ENCODE measurements at places on chromosomes 4 and X. TPM values are rescaled to one million over a fixed set of nuclear protein-coding genes. Genes with fewer than 3 reads are reported as not detected.

GRCh38 chr4:174275101-174275500 lies 8.4 kb downstream of the FBXO8 start:
- peaks cover 10% of the 10 kb centered on the region for H3K4me1 ChIP-seq
- DNase-seq = no peak
- no peak overlapping the region for H3K27ac ChIP-seq
- no peak overlapping the region for H3K4me3 ChIP-seq
- no peaks in the 10 kb centered on the region for H3K36me3 ChIP-seq

GRCh38 chr4:87092389-87093141 lies 127.9 kb downstream of the KLHL8 start:
- no peak overlapping the region for H3K4me3 ChIP-seq
- peak overlapping the region; percentile 10 for H3K27ac ChIP-seq
- peaks cover 21% of the 10 kb centered on the region for H3K36me3 ChIP-seq
- H3K27me3 ChIP-seq = no peaks in the 10 kb centered on the region

- no peaks in the 10 kb centered on the region for H3K36me3 ChIP-seq
- H3K4me3 ChIP-seq = no peak overlapping the region
- no peaks in the 10 kb centered on the region for H3K4me1 ChIP-seq
- DNase-seq = no peak
Observed at GRCh38 chrX:151151665-151152267, 24.6 kb upstream of the GPR50 start.

- no peak overlapping the region for H3K27ac ChIP-seq
- no peak overlapping the region for H3K4me3 ChIP-seq
- H3K27me3 ChIP-seq = no peaks in the 10 kb centered on the region
- no peaks in the 10 kb centered on the region for H3K4me1 ChIP-seq
Observed at GRCh38 chrX:30495468-30495867, 82.1 kb downstream of the TASL start.

- DNase-seq = no peak
- no peaks in the 10 kb centered on the region for H3K4me1 ChIP-seq
- no peak overlapping the region for H3K4me3 ChIP-seq
- no peaks in the 10 kb centered on the region for H3K27me3 ChIP-seq
Observed at GRCh38 chr4:72900952-72901351, 168.6 kb downstream of the COX18 start.

DNA sequence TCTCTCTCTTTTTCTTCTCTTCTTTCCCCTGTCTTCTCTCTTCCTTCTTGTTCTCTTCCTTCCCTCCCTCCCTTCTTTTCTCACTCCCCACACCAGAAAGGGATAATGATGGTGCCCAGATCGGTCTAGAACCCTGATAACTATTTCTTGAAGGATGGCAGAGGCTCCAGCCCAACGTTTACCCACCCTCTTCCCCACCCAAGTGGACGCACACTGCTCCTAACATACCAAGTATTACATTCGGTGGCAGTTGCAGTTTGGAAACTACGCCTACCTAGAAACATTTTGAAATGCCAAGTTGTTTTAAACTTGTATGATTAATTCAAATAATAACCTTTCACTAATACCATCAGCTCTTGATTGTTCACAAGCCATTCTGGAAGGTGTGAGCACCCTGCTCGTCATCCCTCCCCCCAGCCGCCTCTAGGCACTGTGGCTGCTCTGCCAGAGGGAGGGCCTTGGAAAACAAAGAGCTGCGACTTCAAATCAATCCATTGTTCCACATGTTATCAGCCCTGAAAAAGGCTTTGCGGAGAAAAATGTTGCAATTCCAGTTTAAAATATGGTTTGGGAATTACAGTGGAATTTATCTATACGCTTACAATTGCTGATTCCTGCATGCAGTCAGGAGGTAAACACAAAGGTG lies 1017.5 kb upstream of the TENM3 start:
- no peak overlapping the region for H3K27ac ChIP-seq
- no peaks in the 10 kb centered on the region for H3K27me3 ChIP-seq
- H3K4me1 ChIP-seq = no peaks in the 10 kb centered on the region
- no peak overlapping the region for H3K4me3 ChIP-seq
- no peak for DNase-seq

GRCh38 chrX:149433051-149433450 lies 72.1 kb downstream of the IDS start:
- no peaks in the 10 kb centered on the region for H3K27me3 ChIP-seq
- H3K36me3 ChIP-seq = no peaks in the 10 kb centered on the region
- DNase-seq = no peak
- no peaks in the 10 kb centered on the region for H3K4me1 ChIP-seq
- no peak overlapping the region for H3K4me3 ChIP-seq
- H3K27ac ChIP-seq = no peak overlapping the region

- no peaks in the 10 kb centered on the region for H3K27me3 ChIP-seq
- no peak overlapping the region for H3K4me3 ChIP-seq
- H3K36me3 ChIP-seq = no peaks in the 10 kb centered on the region
- peaks cover 8% of the 10 kb centered on the region for H3K4me1 ChIP-seq
Observed at GRCh38 chrX:39421006-39421405, 619.7 kb downstream of the MID1IP1 start.

DNA sequence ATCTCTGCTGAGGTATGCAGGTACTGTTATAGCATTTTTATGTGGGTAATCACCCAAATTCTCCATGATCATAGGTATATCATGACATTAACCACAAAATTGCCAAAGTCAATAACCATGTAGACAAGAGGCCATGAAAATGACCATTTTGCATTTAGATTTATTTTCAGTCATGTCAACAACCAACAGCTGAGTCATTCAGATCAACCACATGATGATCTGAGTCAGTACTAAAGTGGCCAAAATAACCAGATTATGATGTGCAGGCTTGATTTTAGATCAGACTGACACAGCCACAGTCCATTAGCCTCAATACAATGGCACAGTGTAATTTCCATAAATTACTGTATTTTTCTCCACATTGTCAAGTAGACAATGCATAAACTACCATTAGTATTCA lies 240.5 kb downstream of the GRIA3 start:
- no peaks in the 10 kb centered on the region for H3K27me3 ChIP-seq
- no peak for DNase-seq
- no peaks in the 10 kb centered on the region for H3K4me1 ChIP-seq
- no peaks in the 10 kb centered on the region for H3K36me3 ChIP-seq
- H3K4me3 ChIP-seq = no peak overlapping the region
- H3K27ac ChIP-seq = no peak overlapping the region

GRCh38 chr4:3031357-3032082 lies 42.8 kb downstream of the HTT-AS start:
- H3K27me3 ChIP-seq = no peaks in the 10 kb centered on the region
- peak; percentile 82 for DNase-seq
- no peaks in the 10 kb centered on the region for H3K36me3 ChIP-seq
- no peaks in the 10 kb centered on the region for H3K4me1 ChIP-seq

- no peak overlapping the region for H3K4me3 ChIP-seq
- no peaks in the 10 kb centered on the region for H3K27me3 ChIP-seq
- peaks cover 4% of the 10 kb centered on the region for H3K4me1 ChIP-seq
- no peak for DNase-seq
- no peaks in the 10 kb centered on the region for H3K36me3 ChIP-seq
Observed at GRCh38 chrX:13253223-13253622, 66.6 kb downstream of the ATXN3L start.

DNA sequence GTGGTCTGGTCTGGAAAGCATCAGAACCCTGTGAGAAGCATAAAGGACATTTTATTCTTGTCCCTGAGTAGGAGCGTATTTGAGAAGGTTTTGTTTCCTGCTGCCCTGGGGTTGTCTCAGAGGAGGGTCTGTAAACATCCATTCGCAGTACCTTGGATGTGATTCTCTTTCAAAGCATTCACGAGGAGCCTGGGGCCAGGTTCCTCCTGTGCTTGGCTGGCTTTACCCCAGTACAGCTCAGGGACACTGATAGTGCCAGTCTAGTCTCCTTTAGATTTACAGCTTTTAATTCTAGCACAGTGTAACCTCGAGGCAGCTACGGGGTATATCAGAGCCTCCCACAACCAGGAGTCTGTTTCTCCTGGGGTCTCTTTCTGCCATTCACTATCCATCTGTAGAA lies 2.7 kb downstream of the CLRN2 start:
- H3K4me3 ChIP-seq = no peak overlapping the region
- H3K27me3 ChIP-seq = no peaks in the 10 kb centered on the region
- no peak overlapping the region for H3K27ac ChIP-seq
- no peaks in the 10 kb centered on the region for H3K36me3 ChIP-seq
- DNase-seq = no peak
- peaks cover 14% of the 10 kb centered on the region for H3K4me1 ChIP-seq

- H3K36me3 ChIP-seq = no peaks in the 10 kb centered on the region
- no peak overlapping the region for H3K4me3 ChIP-seq
- H3K27me3 ChIP-seq = no peaks in the 10 kb centered on the region
- H3K27ac ChIP-seq = no peak overlapping the region
Observed at GRCh38 chrX:141439651-141440050, 144.9 kb downstream of the SPANXA1 start.

DNA sequence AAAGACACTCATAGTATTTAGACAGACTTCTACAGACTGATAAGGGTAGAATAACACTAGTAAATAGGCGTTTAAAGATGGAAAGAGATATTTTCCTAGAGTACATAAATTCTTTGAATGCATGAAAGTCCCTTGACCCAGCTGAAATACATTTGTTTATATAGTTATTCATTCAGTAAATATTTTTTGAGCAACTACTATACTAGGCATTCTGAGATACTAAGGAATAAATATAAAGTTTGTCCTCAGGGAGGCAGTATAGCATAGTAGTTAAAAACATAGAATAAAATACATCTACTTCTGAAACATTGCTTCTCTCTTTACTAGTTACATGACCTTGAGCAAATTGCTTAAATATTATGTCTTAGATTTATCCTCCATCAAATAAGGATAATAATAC lies 27.4 kb downstream of the HMGN5 start:
- H3K4me1 ChIP-seq = no peaks in the 10 kb centered on the region
- no peaks in the 10 kb centered on the region for H3K36me3 ChIP-seq
- H3K4me3 ChIP-seq = no peak overlapping the region
- no peak overlapping the region for H3K27ac ChIP-seq
- DNase-seq = no peak

DNA sequence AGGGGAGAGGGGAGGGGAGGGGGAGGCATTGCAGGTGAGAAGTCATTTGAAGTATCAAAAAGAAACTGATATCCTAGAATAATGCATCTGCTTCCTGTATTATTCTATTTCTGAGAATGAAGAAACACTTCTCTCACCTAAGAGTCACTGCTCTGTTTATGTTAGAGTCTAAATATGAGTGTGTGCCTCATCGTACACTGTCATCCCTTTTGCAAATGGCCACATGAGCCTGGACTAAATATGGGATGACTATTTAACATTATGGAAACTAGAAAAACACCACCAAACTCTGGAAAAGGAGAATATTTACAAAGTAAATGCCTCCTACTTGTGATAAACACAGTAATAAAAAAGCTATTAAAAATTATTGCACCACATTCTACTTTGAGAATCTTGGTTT lies 146.4 kb upstream of the NOCT start:
- no peak for DNase-seq
- no peak overlapping the region for H3K4me3 ChIP-seq
- no peaks in the 10 kb centered on the region for H3K4me1 ChIP-seq
- no peaks in the 10 kb centered on the region for H3K27me3 ChIP-seq

DNA sequence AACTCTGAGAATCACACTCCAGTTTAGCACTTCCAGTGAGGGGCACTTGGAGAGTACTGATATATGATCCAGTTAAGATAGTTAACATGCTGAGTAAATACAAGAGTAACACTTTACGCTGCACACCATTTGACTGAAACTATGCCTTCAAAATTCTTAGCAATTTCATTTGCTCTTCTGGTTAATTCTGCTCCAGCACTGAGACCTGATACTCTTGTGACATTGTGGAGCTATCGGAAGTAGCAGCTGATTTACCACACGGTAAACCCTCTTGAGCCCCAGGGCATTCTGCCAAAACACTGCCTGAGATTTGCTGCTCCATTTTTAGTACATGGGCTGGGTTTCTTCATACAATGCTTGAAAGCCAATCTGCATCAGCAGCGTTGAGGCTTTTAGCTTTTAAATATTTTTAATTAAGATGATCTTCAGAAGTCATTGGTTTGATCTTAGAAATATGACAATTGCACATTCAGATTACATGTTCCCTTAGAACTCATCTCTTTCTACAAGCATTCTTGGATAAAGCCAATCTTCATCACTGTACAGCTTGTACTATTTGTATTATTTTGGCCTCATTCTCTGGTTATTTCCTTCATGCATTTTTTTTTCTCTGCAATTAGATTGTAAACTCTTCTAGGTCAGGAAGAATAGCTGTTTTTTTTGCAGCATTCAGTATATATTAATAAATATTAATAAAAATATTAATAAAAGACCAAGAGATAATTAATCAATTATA lies 67.8 kb upstream of the ETNPPL start:
- H3K27ac ChIP-seq = no peak overlapping the region
- H3K4me3 ChIP-seq = no peak overlapping the region
- peak; percentile 84 for DNase-seq
- no peaks in the 10 kb centered on the region for H3K4me1 ChIP-seq
- H3K36me3 ChIP-seq = no peaks in the 10 kb centered on the region

GRCh38 chrX:40105835-40106675 lies 8.3 kb upstream of the BCOR start:
- H3K27ac ChIP-seq = peak overlapping the region; percentile 85
- peak overlapping the region; percentile 62 for H3K4me3 ChIP-seq
- H3K36me3 ChIP-seq = no peaks in the 10 kb centered on the region
- H3K4me1 ChIP-seq = peaks cover 63% of the 10 kb centered on the region
- peak; percentile 68 for DNase-seq
- H3K27me3 ChIP-seq = no peaks in the 10 kb centered on the region

- H3K27ac ChIP-seq = no peak overlapping the region
- no peaks in the 10 kb centered on the region for H3K4me1 ChIP-seq
- H3K4me3 ChIP-seq = no peak overlapping the region
- H3K27me3 ChIP-seq = no peaks in the 10 kb centered on the region
- no peak for DNase-seq
Observed at GRCh38 chrX:102840871-102841705, 96.0 kb upstream of the RAB40AL start.

DNA sequence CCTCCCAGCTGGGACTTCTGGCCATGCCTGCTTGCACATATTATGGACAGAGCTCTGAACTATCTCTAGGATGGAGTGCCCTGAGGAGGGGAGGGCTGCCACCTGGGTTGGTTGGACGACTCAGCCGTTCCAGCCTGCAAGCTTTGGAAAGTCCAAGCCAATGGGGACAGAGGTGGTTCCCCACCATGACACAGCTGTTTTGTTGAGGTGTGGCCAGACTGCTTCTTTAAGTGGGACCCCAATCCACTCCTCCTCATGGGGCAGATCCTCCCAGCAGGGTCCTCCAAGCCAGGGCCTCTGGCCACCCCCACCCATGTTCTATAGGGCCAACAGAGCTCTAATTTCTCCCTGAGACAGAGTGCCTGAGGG lies 22.7 kb downstream of the F8A3 start:
- DNase-seq = no peak
- no peak overlapping the region for H3K4me3 ChIP-seq
- no peaks in the 10 kb centered on the region for H3K4me1 ChIP-seq
- no peak overlapping the region for H3K27ac ChIP-seq
- no peaks in the 10 kb centered on the region for H3K36me3 ChIP-seq

GRCh38 chr4:36587909-36588472 lies 306.6 kb downstream of the DTHD1 start:
- DNase-seq = no peak
- no peaks in the 10 kb centered on the region for H3K27me3 ChIP-seq
- H3K36me3 ChIP-seq = no peaks in the 10 kb centered on the region
- no peak overlapping the region for H3K4me3 ChIP-seq
- H3K27ac ChIP-seq = no peak overlapping the region

Gene MAGEA9B
- total RNA-seq = not detected

Gene GCNA
- total RNA-seq = 1.1 TPM

Gene SHISA3
- 0.76 TPM for total RNA-seq

Gene SLC4A4
- total RNA-seq = 17.3 TPM

Gene CEP135
- 9.4 TPM for total RNA-seq

All from upper lobe of left lung (tissue), 6 donors.